NCI-H345 (cell line): ENCODE measurements at places on chromosomes 12 and 14.

GRCh38 chr14:61042220-61042619, 61.2 kb downstream of the SLC38A6 start:
- peak; percentile 64 for DNase-seq

DNA sequence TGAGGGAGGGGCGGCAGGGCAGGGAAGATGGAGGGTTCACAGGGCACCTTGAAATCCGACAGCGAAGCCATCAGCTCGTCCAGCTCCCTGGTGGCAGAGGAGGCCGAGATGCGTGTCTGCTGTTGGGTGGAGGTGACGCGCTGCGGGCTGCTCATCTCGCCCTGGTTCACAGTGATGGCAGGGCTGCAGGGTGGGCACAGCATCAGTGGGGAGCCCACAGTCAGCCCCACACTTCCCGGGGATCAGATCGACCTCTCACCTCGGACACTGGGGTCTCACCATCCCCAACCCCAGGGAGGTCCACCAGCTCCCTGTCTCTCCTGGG, 20.6 kb upstream of the RPLP0 start:
- DNase-seq = no peak

DNA sequence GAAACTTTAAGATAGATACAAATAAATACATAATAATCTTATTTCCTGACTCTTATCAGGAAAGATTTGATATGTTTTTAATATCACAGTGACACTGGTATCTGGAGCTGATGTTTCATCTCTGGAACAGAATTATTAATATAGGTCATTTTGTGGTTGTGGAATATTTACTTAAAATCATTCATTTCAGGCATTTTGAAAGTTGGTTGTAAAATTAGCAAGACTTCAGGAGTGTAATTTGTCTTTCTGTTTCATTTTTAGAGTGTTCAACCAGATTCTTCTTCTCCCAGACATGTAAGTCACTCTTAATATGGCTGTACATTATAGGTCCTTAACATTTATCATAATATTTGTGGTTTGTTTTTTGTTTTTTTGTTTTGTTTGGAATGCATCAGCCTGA, 115.7 kb downstream of the PCNX1 start:
- no peak for DNase-seq

GRCh38 chr12:44294649-44295048, 458.8 kb downstream of the TMEM117 start:
- no peak for DNase-seq

GRCh38 chr14:23512156-23512555, 39.4 kb downstream of the ZFHX2 start:
- peak; percentile 55 for DNase-seq

DNA sequence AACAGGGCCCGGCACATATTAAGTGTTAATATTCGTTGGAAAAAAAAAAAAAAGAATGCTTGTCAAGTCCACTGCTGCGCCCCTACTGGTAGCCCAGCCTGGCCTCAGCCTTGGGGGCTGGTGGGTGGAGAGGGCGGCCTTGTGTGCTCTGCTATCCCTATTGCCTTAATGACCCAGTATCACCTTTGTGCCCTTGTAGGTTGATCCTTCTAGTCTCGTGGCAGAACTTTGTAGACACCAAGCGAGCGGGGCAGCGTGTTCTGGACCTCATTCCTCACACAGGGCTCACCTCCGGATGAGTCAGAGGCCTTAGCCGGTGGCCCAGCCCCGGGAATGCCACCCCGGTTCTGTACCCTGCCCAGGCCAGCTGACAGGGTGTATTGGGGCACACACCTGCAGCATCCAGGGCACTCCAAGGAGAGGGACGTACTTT, 1.8 kb upstream of the RCOR1 start:
- DNase-seq = no peak

- no peak for DNase-seq
These were observed 42.9 kb downstream of the WNK1 start for GRCh38 chr12:795305-795704.

GRCh38 chr14:68924186-68925158, 54.6 kb downstream of the ACTN1 start:
- DNase-seq = no peak
